ENCODE measurements at places on chromosomes 7 and 10.

DNA sequence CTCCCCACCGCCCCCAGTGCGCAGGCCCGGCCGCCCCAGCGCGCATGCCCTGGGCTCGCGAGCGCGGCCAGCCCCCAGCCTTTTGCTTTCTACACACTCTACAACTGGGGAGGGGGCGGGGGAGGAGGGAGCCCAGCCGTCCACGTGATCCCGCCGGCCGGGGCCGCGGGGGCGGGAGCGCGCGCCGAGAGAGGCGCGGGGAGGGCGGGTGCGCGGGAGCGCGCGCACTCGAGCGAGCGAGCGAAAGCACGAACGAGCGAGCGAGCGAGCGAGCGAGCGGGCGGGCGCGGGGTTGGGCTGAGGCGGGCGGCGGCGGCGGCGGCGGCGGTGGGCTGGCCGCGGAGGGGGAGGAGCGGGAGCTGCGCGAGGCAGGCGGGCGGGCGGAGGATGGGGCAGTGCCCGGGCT lies at the start of gene AUTS2:
Gene AUTS2, plus strand, starts transcription at position 395 of the 406 bp plus-strand sequence. CDS start 1,179 bp downstream, outside the sequence.
- DNase-seq = peak; percentile 98

DNA sequence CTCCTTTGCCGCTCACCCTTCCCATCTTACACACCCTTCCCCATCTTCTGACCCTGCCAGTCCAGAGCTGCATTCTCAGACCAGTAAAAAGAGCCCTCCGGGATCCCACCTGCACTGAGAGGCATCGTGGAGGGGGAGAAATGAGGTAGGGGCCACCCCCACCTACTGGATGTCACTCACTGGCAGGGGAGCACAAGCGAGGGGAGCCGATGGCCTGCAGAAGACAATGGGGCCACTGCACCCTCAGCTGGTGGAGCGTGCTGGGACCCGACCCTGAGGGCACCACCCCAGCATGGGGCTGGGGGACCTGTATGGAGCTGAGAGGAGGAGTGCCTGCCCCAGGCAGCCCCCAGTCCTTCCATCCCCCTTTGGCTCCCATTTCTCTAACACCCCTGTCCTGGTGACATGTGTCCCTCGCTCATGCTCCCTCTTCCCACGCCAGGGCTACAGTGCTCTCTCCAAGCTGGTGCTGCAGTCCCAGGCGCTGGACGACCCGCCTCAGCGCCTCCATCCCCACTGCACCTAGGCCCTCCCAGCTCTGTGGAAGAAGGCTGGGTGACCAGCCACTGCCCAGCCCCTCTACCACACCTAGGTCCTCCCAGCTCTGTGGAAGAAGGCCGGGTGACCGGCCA lies 49.8 kb downstream of the RASGEF1A start:
- no peak for DNase-seq

DNA sequence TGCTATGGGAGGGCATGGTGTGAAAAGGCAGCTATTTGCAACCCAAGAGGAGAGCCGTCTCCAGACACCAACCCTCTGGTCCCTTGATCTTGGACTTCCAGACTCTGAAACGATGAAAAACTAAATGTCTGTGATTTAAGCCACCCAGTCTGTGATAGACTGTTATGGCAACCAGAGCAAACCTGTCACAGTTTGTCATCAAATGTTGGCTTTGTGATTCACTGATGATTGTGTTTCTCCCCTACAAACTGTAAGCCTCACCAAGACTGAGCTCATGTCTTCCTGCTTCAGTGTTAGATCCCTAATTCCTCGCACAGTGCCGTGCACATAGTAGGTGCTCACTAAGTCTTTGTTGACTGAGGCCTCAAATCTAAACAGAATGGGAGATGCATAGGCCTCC lies 224.6 kb upstream of the PITRM1 start:
- no peak for DNase-seq

DNA sequence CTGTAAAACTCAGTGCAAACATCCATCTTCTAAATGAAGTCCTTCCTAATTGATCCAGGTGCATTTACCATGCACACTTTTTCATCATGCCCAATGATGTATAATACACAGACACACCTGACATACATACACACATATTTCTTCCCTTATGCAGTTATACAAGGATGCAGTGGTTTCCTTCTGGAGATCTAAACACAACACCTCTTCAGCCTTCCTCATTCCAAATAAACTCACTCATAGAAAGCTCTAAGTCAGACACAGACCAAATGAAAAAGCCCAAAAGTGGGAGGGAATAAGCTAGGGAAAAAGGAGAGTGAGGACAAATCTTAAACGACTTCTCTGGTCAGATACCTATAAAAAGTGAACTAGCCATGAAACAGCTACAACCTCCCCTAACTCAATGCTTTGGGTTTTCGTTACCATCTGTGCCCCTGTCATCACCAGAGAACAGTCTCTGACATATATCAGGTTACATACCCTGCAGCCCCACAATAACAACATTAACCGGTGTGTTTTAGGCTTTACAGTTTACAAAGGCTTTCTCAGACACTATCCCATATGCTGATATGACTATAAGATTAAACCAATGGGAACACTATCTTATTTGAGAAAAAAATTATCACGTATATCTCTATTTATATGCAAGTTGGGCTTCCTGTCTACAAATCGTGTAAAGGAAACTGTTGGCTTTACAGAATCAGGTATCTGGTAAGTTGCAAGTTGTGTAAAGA lies 675.2 kb downstream of the PHTF2 start:
- DNase-seq = no peak

DNA sequence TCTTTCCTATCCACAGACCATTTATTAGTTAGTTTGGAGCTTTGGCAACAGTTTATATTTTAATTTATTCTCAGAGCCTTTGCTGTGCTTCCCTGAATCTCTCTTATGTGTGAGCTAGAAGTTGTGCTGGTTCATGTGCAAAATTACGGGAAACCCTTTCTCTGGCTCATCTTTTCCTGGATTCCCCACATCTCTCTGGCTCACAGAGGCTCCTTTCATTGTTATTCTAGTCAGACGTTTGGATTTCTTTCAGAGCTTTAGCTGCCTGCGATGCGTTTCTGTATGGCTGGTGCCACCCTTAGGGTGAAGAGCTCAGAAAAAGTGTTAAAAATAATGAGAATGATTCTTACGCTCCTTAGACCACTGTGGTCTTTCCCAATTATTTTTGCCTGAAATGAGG lies 53.3 kb downstream of the TPST1 start:
- no peak for DNase-seq

DNA sequence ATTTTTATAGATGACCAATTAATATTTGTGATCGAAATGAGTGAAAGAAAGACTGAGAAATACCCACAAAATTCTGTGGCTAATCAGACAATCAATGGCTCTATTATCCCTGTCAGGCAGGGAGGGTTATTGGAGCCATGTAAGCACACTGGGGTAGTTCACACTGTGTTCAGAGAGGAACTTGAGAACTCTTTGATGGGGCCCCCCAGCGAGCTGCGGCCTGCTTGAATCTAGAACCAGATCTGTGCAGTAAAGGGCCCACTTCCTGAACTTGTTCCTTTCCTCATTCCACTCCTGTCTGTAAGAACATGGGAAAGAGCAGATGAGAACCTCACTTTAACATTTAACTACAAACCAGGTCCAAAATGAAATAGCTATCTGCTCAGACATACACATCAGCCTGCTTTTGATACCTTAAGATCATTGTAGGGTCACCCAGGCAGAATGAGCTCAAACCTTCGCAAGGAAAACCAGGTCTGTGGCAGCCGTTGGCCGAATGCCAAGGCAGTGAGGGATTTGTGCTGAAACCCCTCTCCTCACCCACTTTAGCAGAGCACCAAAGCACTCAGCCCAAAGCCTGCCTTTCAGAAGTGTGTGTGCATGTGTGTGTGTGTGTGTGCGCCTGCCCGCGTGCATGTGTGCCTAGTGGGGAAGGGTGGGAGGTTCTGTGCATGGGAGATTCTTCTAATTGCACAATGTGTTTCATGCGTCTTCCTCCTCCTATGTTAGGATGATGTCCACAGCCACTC lies 365.6 kb upstream of the MGMT start:
- DNase-seq = peak; percentile 69

GRCh38 chr10:63416376-63416775 lies 49.4 kb downstream of the JMJD1C start:
- no peak for DNase-seq

DNA sequence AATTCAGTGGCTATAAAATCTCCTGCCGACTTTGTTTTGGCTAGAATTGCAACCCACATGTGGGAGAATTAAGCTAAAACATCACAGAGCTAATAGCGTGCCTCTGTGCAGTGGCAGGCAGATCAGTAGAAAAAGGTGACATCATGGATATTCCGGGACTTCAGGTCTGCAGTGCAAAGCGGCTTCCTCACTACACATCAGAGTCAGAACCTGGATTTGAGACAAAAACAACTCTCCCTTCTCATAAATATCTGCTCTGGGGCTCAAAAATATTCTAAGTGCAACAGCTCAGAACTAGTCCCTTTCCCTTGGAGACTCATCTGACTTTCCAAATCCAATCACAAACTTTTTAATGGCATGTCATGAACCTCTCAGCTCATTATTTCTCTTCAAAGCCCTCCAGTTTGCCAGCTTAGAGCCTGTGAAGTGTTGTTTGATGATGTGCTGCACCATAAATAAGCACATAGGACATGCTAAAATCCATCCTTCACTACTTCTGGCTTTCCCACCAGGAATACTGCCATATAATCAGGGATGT lies 337.1 kb downstream of the RNLS start:
- DNase-seq = no peak

DNA sequence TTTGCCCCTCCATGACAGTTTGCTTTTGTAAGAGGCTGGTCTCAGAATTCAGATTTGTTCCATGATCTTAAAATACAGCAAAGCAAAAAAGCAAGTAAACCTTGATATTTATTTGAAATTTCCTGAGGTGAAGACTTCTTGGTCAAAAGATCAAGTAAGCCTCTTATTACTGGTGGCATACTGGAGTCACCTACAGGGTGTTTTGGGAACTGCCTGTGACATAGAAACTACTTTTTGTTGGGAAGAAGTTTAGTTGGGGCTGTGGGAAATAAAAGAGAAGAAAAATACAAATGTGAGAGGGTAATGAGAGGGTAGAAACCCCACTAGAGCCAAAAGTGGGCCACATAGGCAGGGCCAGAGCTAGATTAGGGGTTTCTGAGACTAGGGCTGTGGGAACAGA lies 217.9 kb downstream of the OTUD1 start:
- peak; percentile 4 for DNase-seq

DNA sequence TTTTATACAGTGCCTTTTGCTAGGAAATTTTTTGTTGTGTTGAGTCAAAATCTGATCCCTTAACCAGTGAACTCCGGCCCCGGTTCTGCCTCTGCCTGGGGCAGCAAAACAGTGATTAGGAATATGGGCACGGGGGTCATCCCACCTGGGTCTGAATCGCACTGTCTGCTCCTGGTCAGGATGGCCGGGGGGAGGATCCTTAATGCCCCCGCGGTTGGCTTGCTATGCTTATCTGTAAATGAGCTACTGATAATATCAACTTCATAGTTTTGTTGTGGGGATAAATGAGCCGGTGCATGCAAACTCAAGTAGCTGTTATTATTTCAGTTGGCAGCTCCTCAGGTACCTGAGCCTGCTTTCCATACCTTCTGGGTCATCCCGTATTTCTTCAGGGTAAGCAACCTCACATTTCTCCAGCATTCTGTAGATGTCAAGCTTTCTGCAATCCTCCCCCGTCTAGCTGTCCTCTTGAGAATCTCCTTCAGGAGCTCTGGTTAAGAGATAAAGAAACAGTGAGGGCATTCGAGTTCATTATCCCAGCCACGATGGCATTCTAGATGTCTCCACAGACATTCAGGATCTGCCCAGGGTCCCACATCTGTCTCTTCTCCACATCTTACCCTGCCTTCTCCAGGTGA lies 592.2 kb downstream of the SDK1 start:
- no peak for DNase-seq

GRCh38 chr7:38699471-38699870 lies 68.3 kb upstream of the AMPH start:
- no peak for DNase-seq

GRCh38 chr10:42990016-42990720 lies 86.7 kb upstream of the RET start:
- no peak for DNase-seq

DNA sequence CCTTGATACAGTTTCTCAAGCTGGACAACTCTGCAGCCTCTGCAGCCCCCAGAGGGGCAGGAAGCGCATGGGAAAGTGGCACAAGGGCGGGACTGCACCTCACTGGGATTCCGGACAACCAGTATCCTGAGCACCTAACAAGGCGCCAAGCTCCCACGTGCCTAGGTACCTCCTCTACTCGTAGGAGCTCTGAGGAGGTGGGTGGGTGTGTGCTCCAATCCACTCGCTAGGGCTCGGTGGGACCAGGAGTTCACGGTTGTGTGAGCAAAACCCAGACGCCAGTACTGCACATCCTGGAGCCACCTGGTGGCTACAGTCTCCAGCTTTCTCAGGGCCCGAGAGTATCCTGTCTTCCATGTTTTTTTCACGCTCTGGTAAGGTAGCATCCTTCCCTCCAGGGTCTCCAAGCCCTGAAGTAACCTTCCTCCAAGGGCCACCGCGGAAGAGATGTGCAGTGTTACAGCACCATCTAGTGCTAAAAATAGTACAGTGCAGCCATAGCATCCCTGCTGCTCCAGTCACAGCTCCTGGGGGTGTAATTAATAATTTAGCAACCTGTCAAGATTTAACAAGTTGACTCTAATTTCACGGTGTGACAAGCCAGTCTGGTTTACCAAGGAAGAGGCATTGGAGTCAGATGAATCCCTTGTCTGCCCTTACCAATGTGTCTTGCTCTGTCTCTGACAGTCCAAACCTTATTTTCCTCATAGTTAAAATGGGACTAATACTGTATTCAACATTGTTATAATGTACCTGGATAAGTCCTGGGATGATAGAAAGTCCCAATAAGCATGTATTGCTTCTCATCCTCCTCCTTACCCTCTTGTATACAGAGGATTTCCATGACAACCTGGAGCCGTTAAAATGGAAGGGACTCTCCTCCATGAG lies 70.4 kb downstream of the HERPUD2 start:
- DNase-seq = peak; percentile 46

DNA sequence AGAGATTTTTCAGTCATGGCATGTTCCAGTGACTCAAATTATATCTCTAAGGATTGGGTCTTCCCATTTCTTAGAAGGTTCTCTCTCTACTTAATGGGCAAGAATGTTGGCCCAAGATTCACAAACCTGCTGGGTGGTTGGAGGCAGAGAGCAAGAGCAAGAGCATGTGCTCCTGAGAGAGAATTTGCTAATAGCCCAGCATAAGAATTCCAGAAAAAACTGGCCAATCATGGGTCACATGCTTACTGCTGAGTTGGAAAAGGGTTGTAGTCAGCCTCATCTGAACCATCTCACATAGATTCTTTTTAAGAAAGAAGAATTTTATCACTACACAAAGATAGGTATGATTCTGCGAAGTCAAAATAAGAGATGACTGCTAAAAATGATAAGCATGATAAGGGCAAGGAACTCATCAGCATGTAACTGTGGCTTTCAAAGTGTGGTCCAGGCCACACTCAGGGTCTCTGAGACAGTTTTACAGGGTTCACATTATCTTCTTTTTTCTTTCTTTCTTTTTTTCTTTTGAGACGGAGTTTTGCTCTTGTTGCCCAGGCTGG lies 8.2 kb upstream of the VCL start:
- DNase-seq = no peak

DNA sequence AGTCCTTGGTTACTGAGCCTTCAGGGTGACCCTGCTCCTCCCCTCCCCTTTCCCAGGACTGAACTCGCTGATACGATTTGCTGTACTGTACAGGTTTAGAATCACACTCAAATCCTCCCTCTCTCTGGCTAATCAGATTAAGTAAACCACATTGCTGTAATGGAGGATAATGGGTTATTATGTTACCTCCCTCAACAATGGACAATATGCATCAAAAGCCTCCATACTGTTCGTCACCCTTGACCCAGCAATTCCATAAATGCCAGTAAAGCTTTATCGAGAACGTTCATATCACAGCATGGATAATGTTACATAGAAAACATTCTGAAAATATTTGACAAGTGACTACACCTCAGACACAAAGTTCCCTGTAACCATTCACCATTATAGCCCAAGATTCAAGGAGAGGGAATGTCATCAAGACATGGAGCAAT lies 61.7 kb downstream of the FAM107B start:
- DNase-seq = no peak

Measured in common myeloid progenitor, CD34-positive (primary cell).